HS-5 (cell line): ENCODE measurements at places on chromosomes 3 and 15.
A peak's percentile ranks its signal among the peaks of the same experiment; 100 is the strongest.

DNA sequence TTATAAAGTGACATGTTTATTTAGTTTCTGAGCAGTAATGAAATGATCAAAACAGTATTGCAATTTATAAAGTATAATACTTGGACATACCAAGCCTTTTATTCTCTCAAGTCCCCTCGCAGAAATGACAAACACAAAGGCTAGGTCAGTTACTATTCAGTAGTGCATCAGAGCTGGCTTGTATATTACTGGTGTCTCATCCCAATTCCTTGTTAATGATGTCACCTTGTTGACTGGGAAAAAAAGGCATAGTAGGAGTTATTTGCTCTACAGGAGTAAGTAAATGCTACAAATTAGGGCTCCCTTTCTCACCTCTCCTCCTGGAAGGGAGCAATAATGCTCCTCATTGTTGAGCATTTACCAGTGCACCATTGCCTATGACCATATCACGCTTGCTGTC lies 317.6 kb downstream of the CHL1 start:
- DNase-seq, result no peak

- no peak for DNase-seq
Observed at GRCh38 chr3:172113710-172114109, 74.3 kb downstream of the FNDC3B start.

GRCh38 chr15:51842852-51843737 lies 13.6 kb downstream of the TMOD3 start:
- peak; percentile 24 for DNase-seq

DNA sequence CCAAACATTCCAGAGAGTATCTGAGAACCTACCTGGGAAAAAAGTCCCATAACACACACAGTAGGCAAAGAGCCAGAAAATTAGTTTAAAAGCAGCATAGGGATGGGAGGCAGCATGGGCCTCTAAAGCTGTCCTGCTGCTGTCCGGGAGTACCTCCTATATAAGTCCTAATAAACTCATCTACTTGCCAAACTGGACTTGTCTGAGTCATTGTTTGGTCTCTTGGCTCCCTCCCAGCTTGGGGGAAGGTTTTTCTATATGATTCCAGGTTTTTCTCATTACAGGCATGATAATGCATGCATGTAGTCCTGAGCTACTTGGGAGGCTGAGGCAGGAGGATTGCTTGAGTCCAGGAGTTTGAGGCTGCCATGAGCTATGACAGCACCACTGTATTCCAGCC lies 17.5 kb upstream of the HACD2 start:
- DNase-seq, result peak; percentile 81

DNA sequence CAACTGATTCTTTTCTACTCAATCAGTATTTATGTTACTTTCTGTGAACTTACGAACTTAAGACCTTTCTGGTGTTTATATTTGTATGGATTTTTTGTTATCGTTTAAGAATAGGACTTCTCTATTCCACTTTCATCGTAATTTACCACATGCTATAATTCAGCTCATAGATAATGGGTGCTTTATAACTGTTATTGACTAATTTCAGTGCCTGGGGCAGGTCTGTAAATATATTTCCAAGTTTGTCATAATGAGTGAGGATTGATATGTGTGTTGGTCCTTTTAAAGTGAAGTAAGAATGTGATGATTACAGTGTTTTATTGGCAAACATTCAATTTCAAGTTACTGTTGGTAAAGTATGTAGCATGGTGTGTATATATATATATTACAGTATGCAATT lies 1.8 kb upstream of the NAALADL2 start:
- DNase-seq, result no peak

DNA sequence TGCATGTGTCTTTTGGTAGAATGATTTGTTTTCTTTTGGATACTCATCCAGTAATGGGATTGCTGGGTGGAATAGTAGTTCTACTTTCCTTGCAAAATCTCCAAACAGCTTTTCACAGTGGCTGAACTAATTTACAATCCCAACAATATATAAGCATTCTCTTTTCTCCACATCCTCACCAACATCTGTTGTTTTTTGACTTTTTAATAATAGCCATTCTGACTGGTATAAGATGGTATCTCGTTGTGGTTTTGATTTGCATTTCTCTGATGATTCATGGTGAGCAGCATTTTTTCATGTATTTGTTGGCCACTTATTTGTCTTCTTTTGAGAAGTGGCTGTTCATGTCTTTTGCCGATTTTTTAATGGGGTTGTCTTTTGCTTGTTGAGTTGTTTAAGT lies 55.8 kb downstream of the ST8SIA2 start:
- DNase-seq, result peak; percentile 11

DNA sequence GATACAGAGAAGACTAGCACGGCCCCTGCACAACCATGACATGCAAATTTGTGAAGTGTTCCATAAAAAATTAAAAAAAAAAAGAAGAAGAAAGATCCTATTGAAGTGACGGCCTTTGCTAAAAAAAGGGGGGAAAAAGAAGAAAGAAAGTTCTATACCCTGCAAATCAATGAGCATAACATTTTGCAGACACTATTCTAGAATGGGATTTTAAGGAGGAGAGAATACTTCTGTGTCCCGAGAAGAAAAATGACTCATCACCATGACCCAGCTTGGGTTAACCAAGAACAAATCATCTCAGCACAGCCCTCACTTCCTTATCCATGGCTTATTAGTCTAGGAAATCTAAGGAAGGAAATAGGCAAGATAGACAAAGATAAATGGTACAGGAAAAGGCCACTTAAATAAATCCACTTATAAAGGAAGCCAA lies 7.4 kb upstream of the SH3BP5 start:
- DNase-seq, result no peak

GRCh38 chr15:39177561-39177960 lies 403.3 kb upstream of the THBS1 start:
- no peak for DNase-seq

GRCh38 chr15:68578980-68579935 lies at the start of gene CORO2B:
CORO2B (plus strand) TSS chr15:68578993; CDS start chr15:68579263, 270 bp downstream.
- DNase-seq, result no peak

GRCh38 chr15:47661661-47662180 lies 55.6 kb upstream of the SEMA6D start:
- no peak for DNase-seq

DNA sequence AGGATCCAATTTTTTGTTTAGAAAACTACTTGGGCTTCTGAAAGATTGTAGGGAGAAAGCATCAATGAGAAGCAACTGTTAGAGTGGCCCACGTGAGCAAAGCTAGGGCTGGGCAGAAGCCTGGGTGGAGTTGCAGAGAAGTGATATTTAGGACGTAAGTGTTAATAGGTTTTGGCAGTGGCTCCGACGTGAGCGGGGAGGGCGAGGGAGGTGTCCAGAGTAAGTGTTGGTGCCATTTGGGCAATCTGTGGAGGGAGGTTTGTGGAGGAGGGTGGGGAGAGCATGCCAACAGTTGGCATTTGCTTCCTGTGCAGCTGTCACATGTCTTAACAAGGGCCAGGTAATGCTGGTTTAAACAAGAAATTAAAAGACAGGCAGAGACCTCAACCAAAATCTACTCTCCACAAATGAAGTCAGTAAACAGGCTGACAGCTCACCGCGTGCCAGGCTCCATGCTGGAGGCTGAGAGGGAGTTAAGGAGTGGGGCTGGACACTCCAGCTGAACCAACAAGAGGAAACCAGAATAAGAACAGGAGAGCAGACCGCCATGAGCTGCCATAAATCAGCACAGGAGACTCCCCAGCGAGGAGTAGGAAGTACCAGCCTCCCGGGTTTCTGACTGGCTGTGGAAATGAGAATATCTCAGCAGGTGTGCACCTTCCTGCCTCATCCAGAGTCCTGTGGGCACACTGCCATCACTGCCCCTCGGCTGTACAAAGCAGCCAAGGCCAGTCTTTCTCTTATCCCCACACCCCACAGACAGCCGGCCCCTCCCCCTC lies 232.6 kb downstream of the ABHD5 start:
- DNase-seq, result no peak

- DNase-seq, result no peak
Observed at GRCh38 chr3:31765871-31766270, 215.2 kb downstream of the OSBPL10 start.

DNA sequence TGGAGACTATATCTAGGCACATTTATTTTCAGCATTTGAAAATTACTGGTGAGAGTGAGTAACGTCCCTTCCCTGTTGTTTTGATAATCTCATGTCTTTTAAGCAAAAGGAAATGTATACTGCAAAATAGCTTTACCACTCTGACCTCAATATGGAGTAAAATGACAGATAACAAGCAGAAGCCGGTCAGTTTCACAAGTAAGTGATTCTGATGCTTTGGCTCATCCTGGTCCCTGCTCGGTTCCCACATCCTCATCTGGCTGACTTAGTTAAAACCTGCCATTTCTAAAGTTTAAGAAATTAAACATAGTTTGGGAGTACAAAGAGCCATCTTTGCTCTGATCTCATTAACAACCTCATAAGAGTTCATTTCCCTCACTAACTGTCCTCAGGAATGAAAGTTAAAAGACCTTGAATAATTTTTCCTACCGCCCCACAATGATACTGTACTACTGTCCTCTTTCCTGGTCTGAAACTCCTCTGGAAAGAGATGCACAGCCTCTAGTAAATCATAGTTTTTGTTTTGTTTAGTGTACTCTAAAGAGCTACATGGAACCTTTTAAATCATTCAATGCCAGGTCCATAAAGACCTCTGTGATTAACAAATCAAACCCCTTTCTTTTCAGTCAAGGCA lies 72.3 kb upstream of the ICE2 start:
- DNase-seq, result no peak

DNA sequence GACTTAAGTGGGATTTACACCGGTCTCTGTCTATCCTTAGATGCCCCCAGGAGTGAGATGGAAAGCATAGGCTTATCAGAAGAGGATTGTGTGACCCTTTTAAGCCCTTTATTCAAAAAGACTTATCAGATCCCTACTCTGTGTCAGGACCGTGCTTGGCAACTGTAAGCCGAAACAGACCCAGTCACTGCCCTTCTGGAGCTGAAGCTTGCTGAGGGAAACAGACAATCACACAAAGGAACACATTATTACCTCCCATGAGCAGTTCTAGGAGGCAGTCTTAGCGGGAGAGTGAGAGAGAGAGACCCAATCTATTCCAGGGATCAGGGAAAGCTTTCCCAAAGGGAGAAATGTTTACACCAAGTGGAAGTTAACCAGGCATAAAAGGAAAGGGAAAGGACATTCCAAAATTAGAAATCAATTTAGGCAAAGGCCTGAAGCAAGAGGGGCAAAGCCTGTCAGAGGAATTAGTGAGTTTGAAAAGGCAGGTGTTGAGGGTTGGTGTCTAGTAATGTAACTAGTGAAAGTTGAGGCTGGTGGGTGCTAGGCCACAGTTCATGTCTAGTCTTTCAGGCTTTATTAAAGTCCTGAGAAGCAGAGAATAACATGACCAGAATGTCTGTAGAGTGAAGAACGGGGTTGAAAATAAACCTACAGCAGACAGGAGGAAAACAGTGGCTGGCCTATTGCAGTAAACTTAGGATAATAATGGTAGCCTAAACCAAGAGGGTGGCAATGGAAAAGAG lies 86.7 kb downstream of the THBS1 start:
- no peak for DNase-seq

DNA sequence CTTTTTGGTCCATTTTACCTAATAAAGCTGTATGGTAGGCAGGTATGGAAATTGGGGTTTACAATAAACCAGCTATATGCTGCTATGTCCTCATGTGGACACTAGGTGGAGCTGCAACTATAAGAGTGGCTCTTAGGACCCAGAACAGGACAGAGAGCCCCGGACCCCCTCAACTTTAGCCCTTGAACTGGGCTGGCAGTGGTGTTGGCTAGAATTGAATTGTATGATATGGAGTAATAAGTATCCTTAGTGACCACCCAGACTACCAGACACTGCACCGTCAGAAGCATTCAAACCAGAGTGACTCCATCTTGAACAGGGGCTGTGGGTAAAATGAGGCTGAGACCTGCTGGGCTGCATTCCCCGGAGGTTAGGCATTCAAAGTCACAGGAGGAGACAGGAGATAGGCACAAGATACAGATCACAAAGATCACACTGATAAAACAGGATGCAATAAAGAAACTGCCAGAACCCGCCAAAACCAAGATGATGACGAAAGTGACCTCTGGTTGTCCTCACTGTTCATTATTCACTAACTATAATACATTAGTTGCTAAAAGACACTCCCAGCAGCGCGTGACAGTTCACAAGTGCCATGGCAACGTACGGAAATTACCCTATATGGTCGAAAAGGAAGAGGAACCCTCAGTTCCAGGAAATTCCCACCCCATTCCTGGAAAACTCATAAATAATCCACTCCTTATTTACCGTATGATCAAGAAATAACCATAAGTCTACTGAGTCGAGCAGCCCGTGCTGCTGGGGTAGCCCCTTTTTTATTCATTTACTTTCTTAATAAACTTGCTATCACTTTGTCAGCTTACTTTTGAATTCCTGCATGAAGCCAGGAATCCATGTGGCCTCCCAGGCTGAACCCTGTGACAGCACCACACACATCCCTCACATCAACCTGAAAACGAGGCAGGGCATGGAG lies 68.7 kb upstream of the BLM start:
- DNase-seq, result no peak

DNA sequence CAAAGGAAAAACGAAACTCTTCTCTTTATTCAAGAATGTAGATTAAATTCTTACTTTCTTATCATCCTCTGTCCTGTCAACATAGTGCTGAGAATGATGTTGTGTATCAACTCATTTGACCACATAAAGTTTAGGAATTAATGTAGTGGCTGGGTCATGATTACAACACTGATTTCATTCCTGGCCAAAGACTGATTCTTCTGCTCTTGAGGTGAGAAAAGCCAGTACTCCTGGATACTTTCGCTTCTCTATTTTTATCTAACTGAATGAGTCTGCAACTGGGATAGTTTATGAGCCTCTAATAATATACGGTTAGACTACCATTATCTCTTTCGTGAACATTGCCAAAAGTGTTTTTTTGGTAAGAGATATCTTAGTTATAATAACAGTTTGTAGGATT lies 173.0 kb downstream of the LPP start:
- no peak for DNase-seq

GRCh38 chr15:40054855-40055575 lies 16.0 kb upstream of the SRP14 start:
- peak; percentile 16 for DNase-seq

DNA sequence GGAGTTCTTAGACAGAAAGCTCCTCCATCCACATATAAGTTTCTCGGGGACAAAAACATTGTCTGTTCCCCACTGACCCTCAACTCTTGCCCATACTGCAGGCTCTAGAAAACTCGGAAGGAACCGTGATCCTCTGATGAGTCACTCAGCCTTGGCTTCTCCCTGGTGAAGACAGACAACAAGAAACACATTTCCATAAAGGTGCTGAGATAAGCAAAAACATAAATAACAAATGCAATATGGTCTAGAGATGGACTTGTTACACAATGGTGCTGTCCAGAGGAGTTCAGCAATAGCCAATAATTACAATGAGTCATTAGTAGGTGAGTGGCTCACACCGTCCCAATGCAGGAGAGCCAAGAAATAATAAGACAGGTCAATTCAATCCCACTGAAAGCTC lies 43.7 kb downstream of the MAGI1 start:
- peak; percentile 23 for DNase-seq

- peak; percentile 30 for DNase-seq
Observed at GRCh38 chr3:57100046-57100695, 39.7 kb downstream of the SPATA12 start.

- DNase-seq, result no peak
Observed at GRCh38 chr3:13022348-13023234, 50.6 kb downstream of the IQSEC1 start.

GRCh38 chr3:123584284-123584987 lies 417 bp downstream of the HACD2 start:
- DNase-seq, result no peak

GRCh38 chr3:73680391-73681095 lies 55.8 kb upstream of the PDZRN3 start:
- no peak for DNase-seq
